ENCODE measurements at places on chromosomes 5 and 9.

DNA sequence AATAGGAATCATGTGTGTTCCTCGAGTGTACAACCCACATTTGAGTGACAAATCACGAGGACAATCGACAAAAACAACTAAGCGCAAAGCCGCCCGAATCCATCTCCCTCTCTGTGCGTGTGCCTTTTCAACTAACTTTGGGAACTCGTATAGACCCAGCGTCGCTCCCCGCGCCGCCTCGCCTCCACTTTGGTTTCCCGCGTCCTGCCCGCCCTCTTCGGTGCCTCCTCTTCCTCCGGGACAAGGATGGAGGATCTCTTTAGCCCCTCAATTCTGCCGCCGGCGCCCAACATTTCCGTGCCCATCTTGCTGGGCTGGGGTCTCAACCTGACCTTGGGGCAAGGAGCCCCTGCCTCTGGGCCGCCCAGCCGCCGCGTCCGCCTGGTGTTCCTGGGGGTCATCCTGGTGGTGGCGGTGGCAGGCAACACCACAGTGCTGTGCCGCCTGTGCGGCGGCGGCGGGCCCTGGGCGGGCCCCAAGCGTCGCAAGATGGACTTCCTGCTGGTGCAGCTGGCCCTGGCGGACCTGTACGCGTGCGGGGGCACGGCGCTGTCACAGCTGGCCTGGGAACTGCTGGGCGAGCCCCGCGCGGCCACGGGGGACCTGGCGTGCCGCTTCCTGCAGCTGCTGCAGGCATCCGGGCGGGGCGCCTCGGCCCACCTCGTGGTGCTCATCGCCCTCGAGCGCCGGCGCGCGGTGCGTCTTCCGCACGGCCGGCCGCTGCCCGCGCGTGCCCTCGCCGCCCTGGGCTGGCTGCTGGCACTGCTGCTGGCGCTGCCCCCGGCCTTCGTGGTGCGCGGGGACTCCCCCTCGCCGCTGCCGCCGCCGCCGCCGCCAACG is at the start of gene GPR150:
TSS of gene GPR150 (plus strand) at position 58 of the 840 bp plus-strand sequence. CDS start at position 247, 189 bp downstream.
- DNase-seq: peak; percentile 55

GRCh38 chr5:9833871-9834270 is 203.7 kb upstream of the TAS2R1 start:
- DNase-seq: no peak

DNA sequence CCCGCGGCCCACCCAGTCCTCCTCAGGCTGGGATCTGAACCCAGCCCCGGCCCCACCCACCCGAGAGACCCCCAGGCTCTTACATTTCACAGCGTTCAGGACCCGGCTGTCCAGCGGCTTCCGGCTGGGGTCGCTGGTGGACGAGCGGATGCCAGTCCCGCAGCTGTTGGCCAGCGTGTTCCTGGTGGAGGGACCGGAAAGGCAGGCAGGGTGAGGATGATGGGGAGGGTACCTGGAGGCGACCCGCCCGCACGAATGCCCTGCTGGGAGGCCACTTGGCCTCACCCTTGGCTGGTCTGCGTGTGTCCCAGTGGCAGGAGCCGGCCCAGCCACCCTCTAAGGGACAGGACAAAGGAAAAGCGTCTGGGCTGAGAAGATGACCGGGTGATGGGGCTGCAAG is 51.9 kb upstream of the UBAC1 start:
- DNase-seq: no peak

DNA sequence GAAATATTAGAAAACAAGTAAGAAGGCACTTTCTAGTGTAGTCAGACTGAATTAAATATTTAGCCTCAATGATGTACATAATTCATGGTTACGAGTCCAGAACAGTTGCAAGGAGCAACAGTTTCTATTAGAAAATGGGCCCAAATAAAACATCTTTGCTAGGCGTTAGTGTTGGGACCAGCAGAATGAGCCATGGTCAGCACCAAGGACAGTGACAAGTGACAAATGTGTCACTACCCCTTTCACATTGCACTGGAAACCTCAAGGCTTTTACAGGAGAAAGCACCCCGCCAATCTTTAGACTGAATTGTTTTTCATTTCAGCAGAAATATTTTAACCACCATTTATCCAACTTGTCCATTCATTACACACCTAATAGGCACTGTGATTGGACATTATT is 301.3 kb upstream of the ADCY2 start:
- DNase-seq: no peak

- no peak for DNase-seq
These were observed 58.1 kb downstream of the STARD4 start for GRCh38 chr5:111454198-111454622.

- no peak for DNase-seq
These were observed 135.5 kb downstream of the CEMIP2 start for GRCh38 chr9:71632776-71633175.

DNA sequence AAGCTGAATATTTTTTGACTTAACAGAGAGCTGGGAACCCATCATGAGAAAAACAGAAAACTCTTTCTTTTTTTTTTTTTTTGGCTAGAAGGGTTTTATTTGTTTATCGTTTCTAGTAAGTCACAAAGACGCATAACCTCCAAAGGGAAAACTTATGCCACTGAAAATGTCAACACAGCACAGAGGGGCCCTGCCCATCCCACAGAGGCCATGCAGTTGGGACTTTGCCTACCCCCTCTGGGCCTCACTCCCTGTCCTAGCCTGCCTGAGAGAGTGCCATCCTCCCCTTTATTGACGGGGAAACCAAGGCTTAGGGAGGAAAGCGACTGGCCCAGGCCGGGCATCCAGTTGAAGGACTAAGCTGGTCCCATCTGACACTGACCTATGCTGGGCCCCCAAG is 74.7 kb downstream of the VAV2 start:
- DNase-seq: no peak

DNA sequence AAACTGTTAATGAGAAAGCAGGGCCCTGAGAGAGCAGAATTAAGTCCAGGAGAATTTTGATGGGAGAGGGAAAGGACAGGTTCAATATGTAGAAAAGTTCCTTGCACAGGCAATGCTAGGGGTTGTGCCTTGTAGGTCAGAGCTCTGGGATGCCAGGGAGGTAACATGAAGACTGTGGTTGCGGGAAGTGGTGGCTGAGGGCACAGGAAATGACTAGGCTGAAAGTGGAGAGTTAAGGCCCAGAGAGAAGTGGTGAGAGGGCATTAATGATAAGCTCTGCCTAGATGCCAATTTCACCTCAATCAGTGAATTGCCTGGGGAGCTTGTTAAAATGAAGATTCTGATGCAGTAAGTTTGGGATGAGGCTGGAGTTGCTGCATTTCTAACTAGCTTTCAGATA is 31.5 kb upstream of the PPP3R2 start:
- DNase-seq: no peak

GRCh38 chr9:21154018-21154608 is 12.3 kb downstream of the IFNA21 start:
- DNase-seq: no peak

GRCh38 chr5:72799721-72800120 is 16.7 kb upstream of the TNPO1 start:
- DNase-seq: no peak

- DNase-seq: no peak
These were observed 23.4 kb downstream of the SPAAR start for GRCh38 chr9:35932735-35933134.

DNA sequence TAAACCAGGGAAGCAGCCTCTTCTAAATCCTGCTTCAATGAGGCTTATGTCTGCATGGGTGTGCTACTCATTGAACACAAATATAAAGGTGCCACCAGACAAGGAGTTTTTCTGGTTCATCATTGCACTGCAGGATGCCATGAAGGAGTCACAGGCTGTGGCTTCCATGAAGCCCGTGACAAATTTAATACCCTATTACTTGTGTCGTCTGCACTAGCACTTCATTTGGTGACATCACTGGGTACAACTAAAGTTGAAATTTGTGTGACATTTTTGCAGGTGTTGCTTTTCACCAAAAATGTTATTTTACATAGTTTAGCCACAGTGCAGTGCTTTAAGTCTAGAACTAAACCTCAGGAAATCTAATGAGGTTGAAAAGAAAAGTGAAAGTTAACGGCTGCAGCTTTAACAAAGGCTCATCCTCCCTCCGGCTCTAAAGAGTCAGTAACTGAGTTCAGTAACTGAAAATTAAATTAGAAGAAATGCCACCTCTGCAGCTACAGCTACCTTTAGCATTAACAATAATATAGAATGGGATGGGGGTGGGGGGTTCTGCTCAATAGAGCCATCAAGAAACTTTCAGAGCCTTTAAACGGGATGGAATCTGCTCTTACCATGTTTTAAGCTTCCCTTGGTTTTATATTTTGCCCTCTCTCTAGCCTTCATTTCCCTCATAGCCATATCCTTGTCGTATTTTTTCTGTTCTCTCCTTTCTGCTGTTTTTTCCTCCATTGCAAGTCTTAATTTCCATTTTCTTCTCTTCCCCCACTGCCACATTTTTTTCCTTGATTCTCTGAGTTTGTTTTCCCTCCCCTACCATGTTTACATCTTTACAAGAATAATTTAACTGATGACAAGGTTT is 233.8 kb upstream of the TMEM161B start:
- no peak for DNase-seq

GRCh38 chr5:173707392-173707791 is 90.9 kb upstream of the BOD1 start:
- DNase-seq: no peak

- peak; percentile 33 for DNase-seq
These were observed at the start of gene NKD2 for GRCh38 chr5:1008451-1009358. TSS of gene NKD2 (plus strand) at chr5:1008802. CDS start at chr5:1009058, 256 bp downstream.

GRCh38 chr9:136283291-136284235 is 20.3 kb downstream of the CCDC187 start:
- DNase-seq: peak; percentile 72

DNA sequence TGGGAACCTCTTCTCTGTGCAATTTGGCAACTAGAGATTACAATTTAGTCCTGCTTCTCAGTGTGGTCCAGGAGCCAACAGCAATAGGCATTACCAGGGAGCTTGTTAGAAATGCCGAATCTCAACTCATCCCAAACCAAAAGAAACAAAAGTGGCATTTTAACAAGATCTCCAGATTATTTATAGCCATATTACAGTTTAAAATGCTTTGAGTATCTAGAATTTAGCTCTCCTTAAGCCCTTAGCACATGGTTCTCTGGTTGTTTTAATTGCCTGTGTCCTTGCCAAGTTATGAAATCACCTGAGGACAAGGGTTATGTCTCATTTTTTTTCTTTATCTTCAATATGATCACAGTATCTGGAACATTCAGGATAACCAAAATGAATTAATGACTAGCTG is 51.6 kb upstream of the TAS2R1 start:
- DNase-seq: no peak
